ENCODE measurements at places on chromosomes 4 and X. TPM values are rescaled to one million over a fixed set of nuclear protein-coding genes. Genes with fewer than 3 reads are reported as not detected.

DNA sequence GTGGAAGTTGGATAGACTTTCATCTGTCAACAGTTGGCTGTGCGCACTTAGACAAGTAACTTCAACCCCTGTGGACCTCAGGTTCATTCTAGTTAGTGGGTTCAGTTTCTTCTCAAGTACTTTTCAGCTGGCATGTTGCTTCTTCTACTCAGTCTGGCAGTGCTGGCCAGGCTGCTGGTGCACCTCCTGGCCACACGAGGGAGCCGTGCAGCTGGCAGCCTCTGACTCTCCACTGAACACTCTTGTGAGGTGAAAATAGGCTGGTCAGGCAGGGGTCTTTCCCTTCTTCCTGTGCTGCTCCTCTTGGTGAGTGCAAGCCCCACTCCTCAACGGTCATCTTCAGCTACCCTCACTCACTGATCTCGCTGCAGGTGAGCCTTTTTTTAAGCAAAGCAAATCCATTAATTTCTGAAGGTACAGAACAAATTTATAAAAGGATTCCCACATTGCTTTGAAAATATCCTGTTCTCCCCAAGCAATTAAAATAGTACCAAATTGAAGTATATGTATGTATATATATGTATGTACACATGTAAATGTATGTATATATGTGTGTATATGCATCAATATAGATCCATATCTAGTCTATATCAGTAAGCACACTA is 30.6 kb downstream of the LONRF3 start:
- DNase-seq = peak; percentile 16

The IL2RG gene
- total RNA-seq = not detected

GRCh38 chrX:78545233-78545632 is 113.9 kb downstream of the RTL3 start:
- DNase-seq = no peak

- no peak for DNase-seq
These were observed 280.4 kb downstream of the CFAP47 start for GRCh38 chrX:36199928-36200327.

DNA sequence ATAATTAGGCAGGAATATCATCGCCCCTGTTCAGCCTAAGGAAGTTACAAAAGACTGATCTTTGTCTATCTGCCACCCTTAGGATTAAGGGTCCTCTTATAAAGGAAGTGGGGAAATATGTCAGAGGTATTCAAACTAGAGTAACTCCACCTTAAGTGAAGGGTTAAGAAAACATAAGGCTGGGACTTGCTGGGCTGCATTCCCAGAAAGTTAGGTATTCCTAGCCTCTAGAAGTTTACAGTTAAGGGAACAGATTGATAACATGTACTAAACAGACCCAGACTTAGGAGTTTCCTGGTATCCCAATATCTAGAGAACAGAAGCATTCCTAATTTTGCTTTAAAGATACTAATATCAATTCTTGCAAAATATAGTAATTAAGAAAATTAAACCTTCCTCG is 6.0 kb downstream of the CXCL2 start:
- peak; percentile 56 for DNase-seq

The CLDN22 gene
- total RNA-seq = not detected

- peak; percentile 10 for DNase-seq
These were observed 38.3 kb downstream of the RAPGEF2 start for GRCh38 chr4:159141193-159141592.

DNA sequence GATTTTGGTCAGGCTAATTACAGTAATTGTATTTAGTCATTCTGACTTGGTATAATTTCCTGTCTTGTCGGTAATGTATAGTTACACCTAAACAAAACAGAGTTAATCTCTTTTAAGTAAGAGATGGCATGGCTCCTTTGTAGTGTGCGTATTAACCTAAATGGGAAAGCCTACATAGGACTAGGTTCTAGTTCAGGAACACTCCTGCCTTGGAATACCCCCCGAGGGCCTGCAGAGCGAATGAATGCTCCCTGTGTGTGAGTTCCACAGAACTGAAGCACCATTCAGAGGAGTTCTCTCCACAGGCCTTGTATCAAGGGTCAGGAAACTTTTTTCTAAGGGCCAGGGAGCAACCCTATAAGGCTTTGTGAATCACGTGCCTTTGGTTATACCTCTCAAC is 44.9 kb upstream of the STIM2 start:
- no peak for DNase-seq

DNA sequence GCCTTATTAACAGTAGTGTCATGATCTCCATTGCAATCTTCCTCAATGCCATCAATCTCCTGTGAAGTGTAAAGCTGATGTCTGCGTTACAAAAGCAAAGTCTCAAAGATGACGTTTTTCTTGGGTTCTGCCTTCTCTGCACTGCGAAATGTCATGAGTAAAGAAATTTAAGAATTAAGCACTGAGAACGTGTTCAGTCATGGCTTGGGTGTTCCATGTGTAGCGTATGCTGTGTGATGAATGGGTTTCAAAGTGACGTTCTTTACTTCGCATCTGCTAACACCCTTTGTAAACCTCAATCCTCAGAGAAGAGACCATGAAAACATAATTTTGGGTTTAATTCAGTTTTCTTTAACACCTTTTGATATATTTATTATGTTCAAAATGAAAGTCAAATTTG is 999 bp downstream of the NAP1L5 start:
- DNase-seq = no peak

GRCh38 chr4:32748498-32748897 is 2028.3 kb downstream of the PCDH7 start:
- DNase-seq = peak; percentile 36

DNA sequence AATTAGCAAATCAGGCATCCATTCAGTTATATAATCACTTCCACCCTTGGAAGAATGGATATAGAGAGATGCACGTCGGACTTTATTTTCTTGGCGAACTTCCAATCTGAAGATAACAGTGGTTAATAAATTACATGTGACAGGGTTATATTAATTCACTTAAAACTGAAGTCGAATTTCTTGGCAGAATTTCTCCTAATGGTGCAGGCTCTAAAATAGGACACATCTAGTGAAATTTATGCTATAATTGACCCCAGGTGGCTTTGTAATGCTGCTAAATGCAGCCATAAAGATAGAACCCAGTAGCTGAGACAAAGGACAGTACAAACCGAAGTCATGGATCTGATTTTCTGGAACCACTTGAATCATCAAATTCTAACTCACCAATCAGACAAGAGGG is 20.8 kb upstream of the SLC10A4 start:
- no peak for DNase-seq

DNA sequence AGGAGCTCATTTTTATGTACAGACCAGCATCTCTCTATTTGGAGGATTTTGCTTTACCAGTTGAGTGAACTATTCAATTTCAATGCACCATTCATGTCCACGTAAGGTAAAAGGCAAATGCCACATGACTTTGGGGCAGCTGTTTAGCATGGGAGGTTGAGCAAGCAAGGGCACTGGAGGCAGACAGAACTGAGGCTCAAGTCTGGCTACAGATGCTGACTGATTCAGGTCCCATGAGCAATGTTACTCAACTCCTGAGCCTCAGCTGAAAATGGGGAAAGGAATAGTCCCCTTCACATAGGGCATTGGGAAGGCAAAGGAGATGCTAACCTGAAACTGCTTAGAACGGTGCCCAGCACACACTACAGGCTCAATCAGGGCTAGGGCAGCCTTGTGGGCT is 93.0 kb upstream of the MTM1 start:
- no peak for DNase-seq

The AKAP14 gene
- not detected for total RNA-seq

GRCh38 chrX:139795196-139795595 is 87.2 kb upstream of the MCF2 start:
- DNase-seq = no peak

The BMPR1B gene
- total RNA-seq = 6.5 TPM

The UGT2A1 gene
- not detected for total RNA-seq

The SLC34A2 gene
- 102 TPM for total RNA-seq

DNA sequence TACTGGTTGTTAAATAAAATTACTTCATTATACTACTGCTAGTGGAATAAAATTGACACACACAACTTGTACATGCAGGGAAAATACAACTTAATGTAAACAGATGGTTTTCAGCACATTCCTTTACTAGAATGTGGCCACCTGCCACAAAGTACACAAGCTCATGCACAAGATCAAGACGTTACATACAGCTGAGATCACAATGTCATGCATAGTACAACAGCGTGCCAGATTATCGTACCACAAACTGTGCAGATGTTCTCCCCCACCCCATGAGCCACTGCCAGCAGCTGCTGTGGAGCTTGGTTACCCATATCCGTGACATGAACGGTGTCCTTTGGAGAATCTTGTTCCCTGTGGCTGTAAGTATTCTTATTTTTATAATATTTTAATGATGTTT is 27.7 kb downstream of the FBXO8 start:
- DNase-seq = no peak

The RHOXF2B gene
- not detected for total RNA-seq

DNA sequence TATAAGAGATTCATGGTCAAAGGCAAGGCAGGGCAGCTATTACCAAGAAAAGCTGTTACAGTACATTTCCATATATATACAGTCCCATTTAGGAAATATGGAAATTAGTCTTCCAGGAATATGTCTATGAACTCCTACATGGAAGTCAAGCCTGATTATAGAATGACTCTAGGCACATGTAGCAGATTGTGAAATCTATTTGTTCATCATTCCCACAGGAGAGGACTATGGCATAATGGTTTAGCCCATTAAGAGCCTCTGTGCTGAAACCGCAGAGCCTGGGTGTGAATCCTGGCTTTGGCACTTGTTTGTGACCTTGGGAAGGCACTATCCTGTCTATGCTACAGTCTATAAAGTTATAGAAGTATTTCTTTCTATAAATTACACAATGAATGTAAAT is 764.8 kb downstream of the RAPGEF2 start:
- DNase-seq = no peak

DNA sequence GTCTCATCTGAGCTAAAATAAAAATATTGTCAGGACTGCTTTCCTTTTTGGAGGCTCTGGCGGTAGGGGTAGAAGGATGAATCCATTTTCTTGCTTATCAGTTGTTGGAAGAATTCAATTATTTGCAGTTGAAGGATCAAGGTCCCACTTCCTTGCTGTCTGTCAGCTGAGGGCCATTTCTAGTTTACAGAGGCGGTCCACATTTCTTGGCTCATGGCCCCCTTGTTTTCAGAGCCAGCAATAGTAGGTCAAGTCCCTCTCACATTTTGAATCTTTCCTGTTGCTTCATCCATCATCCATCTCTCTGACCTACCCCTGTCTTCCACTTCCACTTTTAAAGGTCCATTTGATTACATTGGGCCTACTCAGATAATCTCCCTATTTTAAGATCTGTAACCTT is 1099.3 kb upstream of the DIAPH2 start:
- no peak for DNase-seq

DNA sequence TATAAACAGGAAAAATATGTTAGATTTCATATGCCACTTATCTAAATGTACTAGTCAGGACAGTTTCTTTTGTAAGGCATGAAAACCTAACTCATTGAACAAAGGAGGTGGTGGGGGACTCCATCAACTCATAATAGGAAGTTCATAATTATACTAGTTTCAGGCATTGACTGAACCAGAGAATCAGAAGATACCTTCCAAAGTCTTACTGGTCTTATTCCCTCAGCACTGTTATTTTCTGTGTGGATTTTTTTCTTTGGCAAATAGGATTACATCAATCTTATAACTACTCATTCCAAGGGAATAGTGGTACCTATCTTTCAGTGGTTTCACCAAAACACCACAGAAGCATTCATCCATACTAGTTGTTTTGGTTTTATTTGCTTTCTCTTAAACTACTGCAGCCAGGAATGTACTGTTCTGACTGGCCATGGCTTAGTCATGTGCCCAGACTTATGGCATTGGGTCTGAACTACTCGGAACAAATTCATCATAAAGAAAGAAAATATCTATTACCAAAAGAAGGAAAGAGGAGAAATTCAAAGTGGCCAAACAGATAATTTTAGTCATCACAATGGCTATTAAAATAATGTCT is 273.9 kb downstream of the ARAP2 start:
- no peak for DNase-seq

The LEF1 gene
- total RNA-seq = 0.52 TPM

DNA sequence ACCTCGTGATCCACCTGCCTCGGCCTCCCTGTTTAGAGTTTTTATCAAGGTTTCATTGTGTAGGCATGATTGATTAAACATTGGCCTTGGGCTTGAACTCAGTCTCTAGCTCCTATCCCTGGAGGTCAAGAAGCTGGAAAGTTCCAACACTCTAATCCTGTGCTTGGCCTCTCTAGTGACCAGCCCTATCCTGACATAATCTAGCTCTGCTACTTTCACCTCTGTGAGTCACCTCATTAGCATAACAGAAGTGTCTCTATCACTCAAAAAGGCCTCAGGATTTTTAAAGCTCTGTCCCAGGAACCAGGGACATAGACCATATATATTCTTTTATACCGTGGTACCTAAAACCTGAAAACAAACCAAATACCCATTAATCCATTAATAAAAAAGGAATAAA is 377.5 kb downstream of the CENPC start:
- DNase-seq = no peak

The IL13RA1 gene
- total RNA-seq = 57.3 TPM

The KCTD8 gene
- total RNA-seq = not detected

GRCh38 chrX:14362721-14363120 is 166.6 kb upstream of the GLRA2 start:
- DNase-seq = peak; percentile 73

GRCh38 chr4:11436673-11437072 is 8.0 kb upstream of the HS3ST1 start:
- DNase-seq = no peak

Data from renal cortical epithelial cell (primary cell).